NCI-H1417 (cell line): ENCODE measurements at places on chromosomes 2 and 18.

DNA sequence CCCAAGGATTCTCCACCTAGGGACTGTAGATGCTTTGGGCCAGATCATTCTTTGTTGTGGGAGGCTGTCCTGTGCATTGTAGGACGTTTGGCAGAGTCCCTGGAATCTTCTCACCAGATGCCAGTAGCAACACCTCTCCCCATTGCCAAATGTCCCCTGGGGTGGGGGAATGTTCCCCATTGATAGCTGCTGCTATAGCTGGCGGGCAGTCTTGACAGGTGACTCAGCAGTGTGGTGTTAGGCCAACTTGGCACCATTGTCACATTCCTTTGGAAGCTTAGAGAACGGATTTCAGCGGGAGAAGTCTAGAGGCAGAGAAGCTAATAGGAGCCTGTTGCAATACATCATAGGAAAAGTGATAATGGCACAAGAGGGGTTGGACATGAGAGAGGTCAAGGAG, 495.7 kb upstream of the SMIM21 start:
- DNase-seq, result no peak

- DNase-seq, result peak; percentile 42
Observed at GRCh38 chr2:86764661-86765309, 25.9 kb downstream of the CD8A start.

- DNase-seq, result peak; percentile 67
Observed at GRCh38 chr2:133780099-133780996, 212.1 kb upstream of the NCKAP5 start.

DNA sequence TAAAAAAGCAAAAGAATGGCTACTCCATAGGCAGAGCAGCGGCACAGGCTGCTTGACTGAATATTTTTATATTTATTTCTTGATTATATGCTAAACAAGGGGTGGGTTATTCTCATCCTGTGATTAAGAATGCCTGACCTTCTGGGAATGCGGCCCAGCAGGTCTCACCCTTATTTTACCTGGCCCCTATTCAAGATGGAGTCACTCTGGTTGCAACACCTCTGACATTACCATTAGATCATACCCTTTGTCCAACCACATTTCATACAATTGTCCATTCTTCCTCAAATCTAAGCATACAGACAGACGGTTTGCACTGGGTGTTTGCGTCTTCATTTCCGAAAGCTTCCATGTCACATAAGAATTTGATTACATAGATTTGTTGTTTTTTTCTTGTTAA, 168.2 kb downstream of the GALNT1 start:
- DNase-seq, result no peak

DNA sequence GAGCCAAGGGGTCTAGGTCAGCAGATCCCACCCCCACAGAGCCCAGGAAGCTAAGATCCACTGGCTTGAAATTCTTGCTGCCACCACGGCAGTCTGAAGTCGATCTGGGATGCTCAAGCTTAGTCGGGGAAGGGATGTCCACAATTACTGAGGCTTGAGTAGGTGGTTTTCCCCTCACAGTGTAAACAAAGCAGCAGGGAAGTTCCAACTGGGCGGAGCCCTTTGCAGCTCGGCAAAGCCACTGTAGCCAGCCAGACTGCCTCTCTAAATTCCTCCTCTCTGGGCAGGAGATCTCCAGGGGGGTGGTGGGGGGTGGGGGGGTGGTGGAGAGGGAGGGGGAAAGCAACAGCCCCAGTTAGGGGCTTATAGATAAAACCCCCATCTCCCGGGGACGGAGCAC, 419.5 kb downstream of the NUP35 start:
- DNase-seq, result peak; percentile 63

- no peak for DNase-seq
Observed at GRCh38 chr2:70724366-70724765, 43.6 kb downstream of the ADD2 start.

- DNase-seq, result no peak
Observed at GRCh38 chr2:58032016-58032763, 14.4 kb upstream of the VRK2 start.

DNA sequence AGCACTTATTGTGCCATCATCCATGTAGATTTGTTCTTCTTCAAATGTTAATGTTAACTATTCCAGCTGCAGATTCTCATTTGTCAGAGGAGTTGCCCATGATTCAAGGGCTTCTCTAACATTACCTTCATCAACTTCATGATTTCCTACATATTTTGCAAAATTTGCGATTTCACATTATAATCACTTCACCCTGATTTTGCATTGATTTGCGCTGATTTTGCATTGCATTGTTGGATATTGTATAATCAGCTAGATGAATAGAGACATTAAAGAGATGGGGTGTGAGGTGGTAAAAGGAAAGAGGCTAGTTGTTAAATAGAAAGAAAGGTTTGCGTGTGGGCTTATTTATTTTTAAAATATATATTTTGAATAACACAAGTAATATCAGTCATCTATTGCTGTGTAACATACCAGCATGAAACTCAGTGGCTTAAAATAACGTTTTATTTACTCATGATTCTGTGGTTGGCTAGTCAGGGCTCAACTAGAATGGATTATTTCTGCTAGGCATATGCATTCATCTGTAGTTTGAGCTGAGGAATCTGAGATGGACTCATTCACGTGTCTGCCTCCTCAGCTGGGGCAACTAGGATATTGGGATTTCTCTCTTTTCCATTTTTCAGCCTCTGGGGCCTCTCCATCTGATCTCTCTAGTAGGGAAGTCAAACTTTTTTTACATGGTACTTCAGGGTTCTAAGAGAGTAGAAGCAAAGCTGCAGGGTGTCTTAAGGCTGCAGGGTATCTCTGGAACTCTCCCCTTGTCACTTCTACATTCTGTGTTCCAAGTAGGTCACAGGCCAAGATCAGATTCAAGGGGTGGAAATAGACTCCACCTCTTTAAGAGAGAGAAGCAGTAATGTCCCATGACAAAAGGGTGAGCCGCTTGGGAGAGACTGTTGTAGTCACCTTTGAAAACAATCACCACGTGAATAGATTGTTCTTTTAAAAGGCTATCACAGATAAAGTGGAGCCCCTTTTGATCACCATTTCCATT, 2.2 kb upstream of the CAVIN2 start:
- no peak for DNase-seq

- peak; percentile 82 for DNase-seq
Observed at GRCh38 chr2:179422037-179422643, 157.5 kb upstream of the SESTD1 start.

- peak; percentile 7 for DNase-seq
Observed at GRCh38 chr2:78351208-78351607, 674.3 kb upstream of the REG3G start.

DNA sequence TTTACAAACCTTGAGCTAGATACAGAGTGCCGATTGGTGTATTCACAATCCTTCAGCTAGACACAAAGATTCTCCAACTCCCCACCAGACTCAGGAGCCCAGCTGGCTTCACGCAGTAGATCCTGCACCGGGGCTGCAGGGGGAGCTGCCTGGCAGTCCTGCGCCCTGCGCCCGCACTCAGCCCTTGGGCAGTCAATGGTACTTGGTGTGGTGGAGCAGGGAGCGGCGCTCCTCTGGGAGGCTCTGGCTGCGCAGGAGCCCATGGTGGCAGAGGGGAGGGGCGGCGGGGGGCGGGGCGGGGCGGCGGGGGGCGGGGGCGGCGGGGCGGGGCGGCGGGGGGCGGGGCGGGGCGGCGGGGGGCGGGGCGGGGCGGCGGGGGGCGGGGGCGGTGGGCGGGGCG, 923.4 kb downstream of the SOCS6 start:
- no peak for DNase-seq

- DNase-seq, result no peak
Observed at GRCh38 chr2:78999406-78999805, 26.1 kb upstream of the REG3G start.

DNA sequence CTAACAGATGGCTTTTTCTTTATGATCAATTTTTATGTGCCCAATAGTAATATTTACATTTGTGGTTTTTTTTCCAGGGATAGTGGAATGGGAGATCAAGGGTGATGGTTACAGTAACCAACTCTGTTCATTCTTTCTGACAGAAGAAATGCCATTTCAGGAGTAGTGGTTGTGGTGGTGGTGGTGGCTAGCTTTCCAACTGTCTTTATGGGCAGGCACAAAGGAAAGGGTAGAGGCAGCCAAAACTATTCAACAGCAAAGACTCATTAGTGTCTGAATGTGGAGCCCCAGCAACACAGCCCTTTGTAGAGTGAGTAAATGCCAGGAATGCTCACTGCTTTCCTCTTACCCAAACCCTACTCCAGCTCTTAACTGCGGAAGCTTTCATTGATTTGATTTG, 227.7 kb downstream of the RND3 start:
- DNase-seq, result no peak

DNA sequence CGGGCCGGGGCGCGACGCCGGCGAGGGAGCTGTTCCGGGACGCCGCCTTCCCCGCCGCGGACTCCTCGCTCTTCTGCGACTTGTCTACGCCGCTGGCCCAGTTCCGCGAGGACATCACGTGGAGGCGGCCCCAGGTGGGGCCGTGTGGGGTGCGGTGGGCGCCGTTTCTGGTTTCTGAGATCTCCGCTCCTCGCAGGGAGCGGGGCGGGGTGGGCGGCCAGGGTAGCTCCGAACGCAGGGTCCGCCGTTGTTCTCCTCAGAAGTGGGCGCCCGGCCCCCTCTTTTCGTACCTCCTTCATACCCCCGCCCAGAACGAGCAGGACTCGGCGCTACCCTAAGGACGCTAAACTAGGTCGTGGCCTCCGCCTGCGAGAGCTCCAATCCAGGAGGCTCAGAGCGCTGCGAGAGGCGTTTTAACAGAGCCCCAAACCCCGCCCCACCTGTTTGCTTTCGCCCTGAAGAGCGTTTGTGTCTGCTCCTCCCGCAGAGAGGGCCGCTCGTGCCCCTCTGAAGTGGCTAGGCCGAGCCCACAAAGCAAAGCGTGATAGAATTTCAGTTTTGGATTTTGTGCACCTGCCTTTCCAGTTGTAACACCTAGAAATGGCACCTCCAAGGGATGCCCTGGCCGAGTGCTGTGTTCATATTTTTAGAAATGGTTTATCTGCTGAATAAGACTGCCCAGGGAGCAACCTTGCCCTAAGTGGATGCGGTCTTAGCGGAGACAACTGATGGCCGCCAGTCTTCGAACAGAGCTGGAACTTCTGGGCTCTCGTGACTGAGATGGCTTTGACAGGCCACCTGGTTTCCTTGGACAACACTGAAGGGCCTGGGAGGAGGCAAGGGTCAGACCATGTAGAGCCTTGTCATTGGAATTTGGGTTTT, 626 bp downstream of the CAPN10 start:
- DNase-seq, result peak; percentile 69

DNA sequence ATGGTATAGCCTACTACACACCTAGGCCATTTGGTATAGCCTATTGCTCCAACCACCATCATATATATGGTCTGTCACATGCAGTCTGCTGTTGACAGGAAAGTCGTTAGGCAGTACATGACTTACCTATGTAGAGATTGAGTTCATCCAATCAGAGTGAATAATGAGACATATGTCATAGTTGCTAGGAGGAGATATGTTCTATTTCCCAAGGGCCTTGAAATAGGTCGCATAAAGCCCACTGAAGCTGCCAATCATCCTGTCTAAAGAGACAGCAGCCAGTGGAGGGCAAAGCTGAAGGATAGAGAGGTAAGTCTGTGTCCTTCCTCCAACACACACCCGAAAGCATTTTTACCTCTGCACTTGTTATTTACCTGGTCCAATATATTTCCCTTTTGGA, 263.4 kb downstream of the PTPRM start:
- peak; percentile 47 for DNase-seq

DNA sequence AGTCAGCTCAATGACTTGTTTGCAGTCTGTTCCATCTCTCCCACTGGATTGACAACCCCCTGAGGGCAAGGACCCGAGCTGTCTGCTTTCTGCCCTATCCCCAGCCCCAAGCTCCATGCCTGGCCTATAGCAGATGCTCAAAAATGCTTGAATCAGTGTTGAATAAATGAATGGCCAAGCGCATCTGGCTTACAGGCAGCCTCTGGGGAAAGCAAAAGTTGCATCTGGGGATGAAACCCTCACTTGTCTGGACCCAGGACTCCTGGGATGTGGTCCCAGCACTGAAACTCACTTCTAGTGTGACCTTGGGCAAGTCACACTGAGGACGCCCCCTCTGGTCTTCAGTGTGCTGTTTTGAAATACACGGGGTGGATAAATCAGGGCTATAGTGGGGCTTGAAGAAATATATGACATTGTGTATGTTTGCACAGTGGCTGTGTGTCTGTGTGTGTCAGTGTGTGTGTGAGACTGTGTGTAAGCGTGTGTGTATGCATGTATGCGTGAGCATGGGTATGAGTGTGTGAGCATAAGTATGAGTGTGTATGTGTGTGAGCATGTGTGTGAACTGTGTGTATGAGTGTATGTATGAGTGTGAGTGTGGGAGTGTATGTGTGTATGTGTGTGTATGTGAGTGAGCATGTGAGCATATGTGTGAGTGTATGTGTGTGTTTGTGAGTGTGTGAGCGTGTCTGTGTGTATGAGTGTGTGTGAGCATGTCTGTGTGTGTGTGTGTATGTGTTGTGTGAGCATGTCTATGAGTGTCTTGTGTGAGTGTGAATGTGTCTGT, 27.8 kb upstream of the TNS1 start:
- DNase-seq, result no peak

GRCh38 chr18:26336572-26336971, 110.3 kb downstream of the TAF4B start:
- DNase-seq, result no peak

GRCh38 chr18:323253-323622, 55.4 kb upstream of the THOC1 start:
- no peak for DNase-seq

DNA sequence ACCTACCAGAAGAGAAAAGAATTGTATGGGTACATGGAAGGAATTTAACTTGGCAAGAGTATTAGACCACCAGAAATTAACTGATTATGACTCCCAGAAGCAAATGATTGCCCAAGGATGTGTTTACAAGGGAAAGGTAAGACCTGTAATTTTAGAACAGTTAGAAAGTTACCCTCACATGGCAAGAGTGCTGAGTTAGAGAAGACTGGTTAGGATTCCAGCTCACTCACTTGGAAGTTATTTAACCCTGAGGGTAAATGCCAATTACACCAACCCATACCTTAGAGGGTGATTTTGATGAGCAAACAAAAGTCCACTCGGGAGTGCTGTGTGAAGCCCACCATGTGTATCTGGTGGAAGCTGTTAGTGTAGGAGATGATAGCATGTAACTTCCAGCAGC, 170.2 kb downstream of the TPGS2 start:
- no peak for DNase-seq

- no peak for DNase-seq
Observed at GRCh38 chr2:96530144-96530430, 6.5 kb upstream of the ARID5A start.

DNA sequence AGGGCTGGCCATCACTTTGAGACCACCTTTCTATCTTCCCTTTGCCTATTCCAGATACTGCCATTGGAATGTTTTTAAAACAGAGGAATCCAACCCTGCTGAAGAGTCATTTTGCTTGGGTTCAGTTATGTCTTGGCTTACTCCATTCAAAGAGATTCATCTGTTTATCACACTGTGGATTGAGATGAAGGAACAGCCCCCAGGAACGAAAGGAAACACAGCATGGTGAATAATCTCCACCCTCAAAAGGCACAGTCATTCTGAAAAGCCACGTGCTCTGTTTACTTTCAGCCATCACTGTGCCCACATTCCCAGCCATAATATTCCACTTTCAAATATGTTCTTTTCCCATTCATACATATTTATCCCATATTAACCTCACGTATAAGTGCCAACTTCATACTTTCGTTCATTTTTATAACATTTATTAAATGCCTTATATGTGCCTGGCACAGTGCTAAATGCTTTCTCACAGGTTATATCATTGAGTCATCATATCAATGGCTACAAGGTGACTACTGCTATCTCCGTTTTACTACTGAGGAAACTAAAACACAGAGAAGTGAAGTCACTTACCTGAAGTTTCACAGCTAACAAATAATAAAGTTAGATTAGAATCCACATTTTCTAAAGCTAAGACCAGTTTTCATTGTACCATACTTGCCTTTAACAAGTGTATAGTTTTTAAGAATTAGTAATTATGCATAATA, 143.6 kb downstream of the OSR1 start:
- no peak for DNase-seq

GRCh38 chr18:59231114-59231513, 11.2 kb downstream of the GRP start:
- DNase-seq, result no peak
